ENCODE measurements at places on chromosomes 11 and 22. TPM values are rescaled to one million over a fixed set of nuclear protein-coding genes. Genes with fewer than 3 reads are reported as not detected.
A peak's percentile ranks its signal among the peaks of the same experiment; 100 is the strongest.

DNA sequence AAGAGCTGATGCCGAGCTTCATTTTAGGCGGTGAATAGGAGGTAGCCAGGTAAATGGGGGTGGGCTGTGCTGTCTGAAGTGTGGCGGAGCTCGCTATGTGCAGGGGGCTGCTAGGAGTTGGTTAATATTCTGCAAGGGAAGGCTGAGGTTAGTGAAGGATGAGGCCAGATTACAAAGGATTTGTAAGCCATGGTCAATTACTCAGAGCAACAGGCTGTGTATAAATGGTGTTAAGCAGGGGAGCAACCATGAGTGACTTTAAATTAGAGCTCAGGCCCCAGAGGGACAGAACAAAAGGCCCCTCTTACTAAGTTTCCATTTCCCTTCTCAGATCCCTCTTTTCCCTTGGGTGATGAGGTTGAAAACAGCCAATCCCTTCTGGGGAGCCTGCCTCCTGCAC, 7.3 kb upstream of the MCAM start:
- no peak for DNase-seq

GRCh38 chr11:13927481-13927880, 35.0 kb upstream of the SPON1 start:
- no peak for DNase-seq

DNA sequence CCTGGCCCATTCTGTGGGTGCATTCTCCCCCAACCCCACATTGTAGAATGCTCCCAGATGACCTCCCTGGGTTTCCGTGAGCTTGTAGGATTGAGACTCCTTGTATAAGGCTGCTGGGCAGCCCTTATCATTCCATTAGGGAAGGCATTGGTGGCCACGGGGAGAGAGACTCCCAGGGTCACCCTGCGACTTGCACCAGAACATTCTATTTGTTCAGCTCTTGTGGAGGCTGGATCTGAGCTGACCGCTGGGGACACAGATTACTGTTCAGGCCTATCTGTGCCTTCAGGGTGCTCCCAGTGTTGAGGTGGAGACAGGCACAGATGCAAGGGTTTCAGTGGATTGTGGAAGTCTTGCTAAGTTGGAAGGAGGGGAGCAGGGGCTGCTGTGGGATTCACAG, 17.8 kb downstream of the MICALL1 start:
- no peak for DNase-seq

GRCh38 chr11:133563505-133564025, 31.3 kb upstream of the OPCML start:
- DNase-seq: no peak

DNA sequence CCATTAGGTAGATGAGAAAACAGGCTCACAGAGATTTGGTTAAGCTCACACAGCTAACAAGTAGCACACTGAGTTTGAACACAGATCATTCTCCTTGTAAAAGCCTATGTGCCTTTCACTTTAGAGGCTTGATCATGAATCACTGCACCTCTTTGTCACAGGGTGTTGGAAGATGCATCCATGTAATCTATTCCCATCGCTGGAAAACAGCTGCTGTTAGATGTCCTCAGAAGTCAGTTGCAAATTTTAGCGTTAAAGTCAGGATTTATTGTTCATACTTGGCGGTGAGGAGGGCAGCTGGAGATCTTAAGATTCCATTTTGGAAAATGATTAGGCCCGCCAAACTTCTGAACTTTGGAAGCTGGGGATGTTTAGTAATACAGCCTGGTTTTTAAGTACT, 2.6 kb downstream of the CNTF start:
- no peak for DNase-seq

DNA sequence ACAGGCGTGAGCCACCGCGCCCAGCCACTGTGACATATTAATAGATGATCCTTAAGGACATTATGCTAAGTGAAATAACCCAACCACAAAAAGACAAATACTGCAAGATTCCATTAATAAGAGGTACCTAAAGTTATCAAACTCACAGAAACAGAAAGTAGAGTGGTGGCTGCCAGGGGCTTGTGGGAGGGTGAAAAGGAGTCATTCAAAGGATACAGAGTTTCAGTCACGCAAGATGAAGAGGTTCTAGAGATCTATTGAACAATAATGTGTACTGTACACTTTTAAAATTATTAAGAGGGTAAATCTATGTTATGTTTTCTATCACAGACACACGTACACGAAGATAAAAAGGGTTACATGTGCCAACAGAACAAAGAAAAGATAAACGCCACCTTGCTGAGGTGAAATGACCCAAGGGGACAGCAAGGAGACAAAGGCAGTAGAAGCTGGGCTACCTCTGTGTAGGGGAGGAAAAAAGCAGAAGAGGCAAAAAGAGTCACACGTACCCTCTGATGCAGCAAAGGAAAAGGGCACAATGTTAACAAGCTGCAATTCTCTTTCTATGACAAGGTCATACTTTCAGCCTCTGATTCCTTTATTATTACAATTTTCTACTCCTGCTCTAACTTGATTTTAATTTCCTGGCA, 65.3 kb downstream of the AMBRA1 start:
- DNase-seq: no peak

- peak; percentile 59 for DNase-seq
Observed at GRCh38 chr11:12845739-12846358, 163.3 kb upstream of the RASSF10 start.

Gene MYBPC3
- total RNA-seq: not detected

Gene PNPLA5
- total RNA-seq: 6.8 TPM

DNA sequence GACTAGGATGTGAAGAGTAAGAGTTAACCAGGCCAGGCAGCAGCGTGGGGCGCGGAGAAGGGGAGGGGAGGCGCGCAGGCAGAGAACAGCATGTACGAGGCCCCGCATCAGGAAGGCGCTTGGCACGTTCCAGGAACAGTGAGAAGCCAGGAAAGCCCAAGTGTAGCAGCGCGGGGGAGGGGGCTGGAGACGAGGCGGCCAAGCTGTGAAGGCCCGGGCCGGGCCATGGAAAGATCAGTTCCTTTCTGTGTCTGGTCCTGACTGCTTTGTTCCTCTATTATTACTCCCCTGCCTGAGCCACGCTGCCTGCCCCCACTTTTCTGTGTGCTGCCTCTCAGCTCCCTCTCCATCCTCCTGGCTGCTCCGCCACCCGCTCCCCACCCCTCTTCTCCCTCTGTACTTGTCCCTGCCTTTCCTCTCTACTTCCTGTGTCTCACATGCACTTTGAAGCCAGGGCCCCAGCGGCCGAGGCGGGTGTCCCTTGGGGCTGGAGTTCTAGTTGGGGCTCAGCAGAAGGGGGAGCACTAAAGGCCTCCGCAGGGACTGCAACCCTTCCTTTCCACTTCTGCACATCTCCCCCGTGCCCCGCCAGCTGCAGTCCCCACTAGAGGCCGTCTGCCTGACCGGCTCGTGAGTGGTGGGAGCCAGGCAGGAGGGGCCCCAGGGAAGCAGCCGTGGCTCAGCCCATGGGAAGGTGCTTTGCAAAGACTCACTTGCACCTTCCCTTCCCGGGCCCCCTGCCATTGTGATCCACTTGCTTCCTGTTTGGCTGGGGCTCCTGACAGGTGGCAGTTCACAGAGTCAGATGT, 63.7 kb downstream of the PRDM11 start:
- peak; percentile 88 for DNase-seq

GRCh38 chr11:96193745-96194443, 149.1 kb downstream of the MAML2 start:
- no peak for DNase-seq

GRCh38 chr22:32904044-32904443, 102.5 kb downstream of the TIMP3 start:
- peak; percentile 83 for DNase-seq

DNA sequence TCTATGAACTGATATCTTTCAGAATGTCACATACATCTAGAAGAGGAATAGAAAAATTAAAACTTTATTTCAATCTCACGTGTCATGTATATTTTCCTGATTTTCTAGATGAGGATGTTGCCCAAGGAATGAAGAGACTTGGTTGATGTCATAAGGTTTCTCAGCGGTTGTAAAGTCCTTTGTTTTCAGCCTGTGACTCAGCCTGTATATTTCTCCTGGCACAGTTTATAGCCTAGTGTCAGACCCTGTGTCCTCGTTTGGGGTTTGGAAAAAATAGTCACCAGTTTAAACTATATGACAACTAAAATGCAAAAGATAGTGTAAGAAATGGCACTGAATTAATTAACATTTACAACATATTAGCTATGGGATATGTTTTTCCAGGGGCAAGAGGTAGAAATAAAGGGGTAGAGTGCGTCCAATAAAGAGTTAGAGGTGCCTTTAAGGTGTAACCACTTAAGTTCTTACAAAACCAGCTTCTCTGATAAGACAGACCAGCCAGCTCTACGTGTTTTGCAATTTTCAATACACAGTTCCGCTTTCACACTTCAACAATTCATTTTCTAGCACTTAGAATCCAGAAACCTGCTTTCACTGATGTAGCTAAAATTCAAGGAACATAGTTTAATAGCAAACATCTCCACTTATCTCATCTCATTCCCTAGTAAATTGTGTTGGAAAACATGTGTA, 1432.6 kb upstream of the TENM4 start:
- no peak for DNase-seq

GRCh38 chr22:48481748-48482147, 1345.9 kb downstream of the BRD1 start:
- DNase-seq: no peak

DNA sequence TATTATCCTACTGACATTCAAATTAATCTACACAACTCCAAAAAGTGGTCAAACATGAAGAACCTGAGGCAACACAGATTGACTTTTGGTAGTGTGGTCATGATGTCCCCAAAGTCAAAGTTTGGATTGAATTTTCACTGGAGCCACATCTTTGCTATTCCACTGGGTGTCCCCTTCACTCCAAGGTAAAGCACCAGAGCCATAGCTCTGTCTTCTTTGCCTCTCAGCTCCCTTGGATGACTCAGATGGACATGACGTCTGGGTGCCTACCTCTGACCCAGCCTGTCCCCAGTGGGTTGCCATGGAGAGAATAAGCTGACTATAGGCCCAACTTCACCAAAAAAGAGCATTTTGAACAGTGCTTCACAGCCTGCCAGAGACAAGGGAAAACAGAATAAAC, 57.4 kb upstream of the ARHGAP42 start:
- DNase-seq: no peak

DNA sequence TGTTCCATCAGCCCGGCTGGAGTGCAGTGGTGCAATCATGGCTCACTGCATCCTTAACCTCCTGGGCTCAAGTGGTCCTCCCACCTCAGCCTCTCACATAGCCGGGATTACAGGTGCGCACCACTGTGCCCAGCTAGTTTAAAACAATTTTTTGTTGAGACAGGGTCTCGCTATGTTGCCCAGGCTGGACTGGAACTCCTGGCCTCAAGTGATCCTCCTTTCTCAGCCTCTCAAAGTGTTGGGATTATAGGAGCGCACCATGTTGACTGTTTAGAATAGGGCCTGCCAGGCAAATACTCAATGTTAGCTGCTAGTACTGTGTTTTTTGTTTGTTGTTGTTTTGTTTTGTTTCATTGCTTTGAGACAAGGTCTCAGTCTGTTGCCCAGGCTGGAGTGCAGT, 66.4 kb downstream of the ARHGAP8 start:
- DNase-seq: no peak

Gene GNG3
- total RNA-seq: 0.82 TPM

DNA sequence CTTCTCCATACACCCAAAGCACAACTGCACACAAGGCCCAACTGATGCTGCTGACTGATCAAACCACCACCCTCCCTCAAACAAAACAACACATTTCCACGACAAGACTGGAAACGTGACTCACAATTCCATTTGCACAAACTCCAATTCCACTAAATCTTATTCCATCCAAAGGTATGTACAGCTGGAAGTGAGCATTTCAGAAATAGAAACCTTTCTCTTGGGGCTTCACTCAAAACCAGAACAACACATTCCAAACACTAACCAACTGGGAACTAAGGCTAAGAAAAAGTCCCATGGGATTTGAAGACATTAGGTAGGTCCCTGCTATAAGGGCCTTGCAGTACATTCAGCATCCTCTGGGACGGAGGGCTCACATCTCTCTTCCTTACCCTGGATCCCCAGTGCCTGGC, 19.6 kb downstream of the MORC2 start:
- peak; percentile 19 for DNase-seq

Gene OR5A1
- total RNA-seq: 0.03 TPM

Gene TTC28
- 16.1 TPM for total RNA-seq

DNA sequence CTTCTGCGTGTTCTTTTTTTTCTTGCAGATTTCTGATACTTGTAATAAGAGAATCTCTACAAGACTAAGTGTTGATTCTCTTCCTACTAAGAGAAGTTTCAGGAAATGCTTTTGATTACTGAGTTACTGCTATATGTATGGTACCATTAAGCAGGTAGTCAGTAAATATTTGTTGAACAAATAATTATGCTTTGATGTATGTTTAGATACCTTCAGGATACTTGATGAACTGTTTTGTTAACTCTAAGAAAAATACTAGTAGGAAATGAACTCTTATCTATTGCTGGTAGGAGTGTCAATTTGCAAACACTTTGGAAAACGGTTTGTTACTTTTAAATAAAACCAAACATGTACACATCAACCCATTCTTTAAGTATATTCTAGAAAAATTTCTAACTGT, 90.6 kb downstream of the TMEM135 start:
- DNase-seq: no peak

Gene SAA4
- not detected for total RNA-seq

GRCh38 chr22:29387921-29388758, at the start of gene AP1B1:
AP1B1 (minus strand) TSS chr22:29388570; CDS start chr22:29367243, 21,327 bp downstream.
- DNase-seq: peak; percentile 99

- peak; percentile 100 for DNase-seq
Observed at GRCh38 chr22:23838681-23839468, at the start of gene DERL3. DERL3 (minus strand) TSS chr22:23839006; CDS start chr22:23838987, 19 bp downstream.

DNA sequence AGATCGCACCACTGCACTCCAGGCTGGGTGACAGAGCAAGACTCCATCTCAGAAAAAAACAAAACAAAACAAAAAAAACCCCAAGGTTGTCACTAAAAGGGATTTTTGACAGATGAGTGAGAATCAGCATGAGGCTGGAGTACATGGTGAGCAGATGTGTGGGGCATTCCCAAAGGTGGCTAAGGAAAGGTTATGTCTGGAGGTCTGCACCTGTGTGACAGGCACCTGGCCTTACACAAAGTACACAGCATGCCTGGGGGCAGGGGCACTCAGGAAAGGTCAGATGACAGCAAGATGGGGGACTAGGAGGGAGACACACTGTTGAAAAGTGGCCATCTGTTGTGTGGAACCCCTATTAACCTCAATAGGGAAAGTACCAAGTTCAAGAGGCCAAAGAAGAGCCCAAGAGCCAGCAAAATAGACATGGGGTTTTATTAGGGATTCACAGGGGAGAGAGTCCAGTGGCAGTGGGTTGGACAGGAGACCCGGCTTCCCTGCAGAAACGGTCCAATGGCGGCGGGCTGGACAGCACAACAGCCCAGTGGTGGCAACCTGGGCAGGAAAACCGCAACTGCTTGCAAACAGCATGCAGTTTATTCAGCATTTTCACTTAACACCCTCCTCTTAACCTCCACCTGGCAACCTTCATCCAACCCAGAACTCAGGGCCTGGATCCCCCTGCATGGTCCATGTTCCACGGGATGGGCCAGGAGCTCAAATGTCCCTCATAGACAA, 101.1 kb downstream of the MICAL2 start:
- no peak for DNase-seq

- no peak for DNase-seq
Observed at GRCh38 chr11:117830072-117830471, 5.5 kb upstream of the FXYD2 start.
